NCI-H187 treated with DMSO at 0.1 percent for 48 hours (cell line): ENCODE measurements at places on chromosomes 1 and 21.

DNA sequence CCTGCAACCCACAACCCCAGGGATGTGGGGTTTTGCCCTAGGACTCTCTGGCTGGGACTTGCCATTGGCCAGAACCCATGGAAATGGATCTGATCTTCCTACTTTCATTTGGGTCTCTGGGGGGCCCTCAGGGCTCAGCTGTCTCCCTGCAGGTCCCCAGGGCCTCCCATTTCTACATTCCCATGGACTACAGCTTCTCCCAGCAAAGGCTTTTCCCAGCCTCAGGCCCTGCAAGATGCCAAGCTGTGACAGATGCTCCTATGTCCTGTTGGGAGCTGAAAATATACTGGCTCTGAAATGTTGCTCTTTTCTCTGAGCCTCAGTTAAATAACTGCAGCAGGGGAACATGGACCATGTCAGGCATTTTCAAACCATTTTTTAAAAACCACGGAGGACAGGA, 99.5 kb upstream of the IGSF21 start:
- no peak for DNase-seq

GRCh38 chr1:195251900-195252299, 1356.3 kb downstream of the KCNT2 start:
- DNase-seq, result no peak

DNA sequence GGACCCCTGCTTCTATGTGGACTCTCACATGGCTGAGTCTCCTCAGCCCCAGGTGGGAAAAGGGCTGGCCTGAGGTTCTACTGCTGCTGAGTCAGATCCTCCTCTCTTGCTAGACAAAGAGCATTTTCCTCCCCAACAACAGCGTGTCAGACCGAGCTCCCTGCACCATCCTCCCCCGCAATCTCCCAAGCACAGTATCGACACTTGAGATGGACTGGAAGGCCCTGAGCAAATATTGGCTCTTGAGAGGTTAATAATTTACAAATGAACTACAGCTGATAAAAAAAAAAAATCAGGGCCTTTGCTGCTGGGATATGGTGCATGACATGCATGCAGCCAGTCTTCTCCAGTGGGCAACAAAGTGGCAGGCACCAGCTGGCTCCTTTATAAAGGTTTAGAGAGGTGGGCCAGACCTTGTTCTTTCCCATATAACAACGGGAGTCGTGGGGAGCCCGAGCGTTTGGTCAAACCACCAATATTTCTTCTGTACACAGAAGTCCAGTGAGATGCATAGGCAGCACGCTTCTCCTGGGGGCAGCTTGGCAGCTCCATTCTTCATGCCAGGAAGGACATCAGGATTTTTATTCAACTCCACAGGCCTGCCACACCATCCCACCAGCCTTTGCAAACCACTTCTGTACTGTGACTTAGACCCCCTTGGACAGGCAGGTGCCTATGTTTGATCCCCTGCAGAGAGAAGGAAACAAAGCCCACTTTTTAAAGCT, 55.4 kb upstream of the CAMK1G start:
- no peak for DNase-seq

GRCh38 chr21:34061983-34062382, 11.4 kb upstream of the MRPS6 start:
- DNase-seq, result no peak

- no peak for DNase-seq
Observed at GRCh38 chr1:23108918-23109533, 59.6 kb downstream of the LUZP1 start.

DNA sequence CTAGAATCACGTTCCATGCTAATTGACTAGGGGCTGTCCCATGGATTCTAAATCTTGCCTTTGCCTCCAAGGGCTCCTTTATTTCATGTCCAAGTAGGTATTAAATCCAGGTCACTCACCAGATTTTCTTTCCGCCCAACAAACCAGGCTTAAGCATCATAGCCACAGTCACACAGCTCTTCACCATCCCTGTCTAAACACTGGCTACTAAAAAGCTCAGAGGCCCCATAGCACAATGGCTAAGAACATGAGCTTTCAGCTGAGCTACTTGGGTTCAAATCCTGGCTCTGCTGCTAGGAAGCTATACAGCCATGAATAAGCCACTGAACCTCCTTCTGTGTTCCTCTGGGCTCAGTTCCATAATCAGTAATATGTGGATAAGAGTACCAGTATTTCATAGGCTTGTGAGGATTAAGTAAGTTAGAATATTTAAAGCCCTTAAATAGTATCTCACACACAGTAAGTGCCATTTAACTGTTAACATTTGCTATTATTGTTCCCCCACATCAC, 277.2 kb upstream of the GJB5 start:
- DNase-seq, result no peak

DNA sequence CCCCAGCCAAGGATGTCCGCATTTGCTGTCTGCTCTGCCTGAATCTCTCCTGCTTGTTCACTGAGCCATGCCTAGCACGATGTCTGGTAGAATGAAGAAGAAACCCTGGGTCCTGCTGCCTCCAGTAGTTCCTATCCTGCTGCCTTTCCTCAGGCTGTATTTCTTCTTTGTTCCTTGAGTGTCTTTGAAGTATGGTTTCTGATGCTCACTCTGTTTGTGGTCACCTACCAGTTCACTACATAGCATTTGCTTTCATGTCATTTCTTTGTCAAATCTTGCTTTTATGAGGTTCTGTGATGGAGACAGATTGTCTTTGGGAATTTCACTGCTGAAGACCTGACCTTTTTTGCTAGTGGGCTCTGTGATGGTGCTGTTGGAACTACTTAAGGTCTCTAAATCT, 5.9 kb downstream of the UCK2 start:
- DNase-seq, result no peak
